ENCODE measurements at places on chromosomes 4 and X.

- DNase-seq: no peak
Observed at GRCh38 chr4:134663742-134664141, 462.2 kb upstream of the PABPC4L start.

DNA sequence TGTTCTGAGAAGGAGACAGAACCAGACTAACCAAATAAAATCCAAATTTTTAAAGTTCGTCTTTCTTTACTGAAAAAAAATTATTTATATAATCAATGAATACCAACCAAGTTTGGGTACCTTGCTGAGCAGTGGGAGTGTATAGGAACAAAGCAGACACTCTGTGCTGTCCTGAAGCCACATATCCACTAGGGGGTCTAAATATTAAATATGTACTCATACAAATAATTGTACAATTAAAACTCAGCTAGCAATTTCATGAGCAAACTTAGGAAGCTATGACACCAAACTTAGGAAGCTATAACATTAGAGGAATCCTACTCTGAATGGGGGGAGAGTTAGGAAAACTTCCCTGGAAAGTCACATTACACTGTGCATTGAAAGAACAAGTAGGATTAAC, 582.0 kb upstream of the EPHA5 start:
- no peak for DNase-seq

GRCh38 chr4:155907556-155907955, 4.1 kb downstream of the TDO2 start:
- DNase-seq: no peak

DNA sequence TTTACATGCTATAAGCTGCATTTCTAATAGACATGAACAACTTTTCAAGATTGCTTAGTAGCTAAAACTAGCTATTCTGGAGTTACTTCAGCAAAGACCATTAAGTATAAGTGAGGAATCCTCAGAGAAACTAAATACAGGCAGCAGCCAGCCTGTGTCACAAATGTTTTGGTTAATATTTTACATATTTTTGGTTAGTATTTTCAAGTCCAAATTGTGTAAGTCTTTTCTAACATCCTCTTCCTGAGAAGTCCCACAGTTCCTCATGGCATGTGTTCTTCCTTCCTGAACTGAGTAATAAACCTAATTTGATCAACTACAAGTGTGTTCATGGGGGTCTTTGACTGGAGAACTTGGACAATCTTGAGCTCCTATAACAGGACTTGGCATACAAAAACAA, 42.4 kb upstream of the MCF2 start:
- no peak for DNase-seq

- DNase-seq: peak; percentile 24
Observed at GRCh38 chr4:69057620-69058409, 38.5 kb upstream of the UGT2B7 start.

- peak; percentile 63 for DNase-seq
Observed at GRCh38 chr4:113288696-113289095, 239.2 kb downstream of the ANK2 start.

- no peak for DNase-seq
Observed at GRCh38 chr4:2365054-2365912, 53.2 kb downstream of the ZFYVE28 start.

DNA sequence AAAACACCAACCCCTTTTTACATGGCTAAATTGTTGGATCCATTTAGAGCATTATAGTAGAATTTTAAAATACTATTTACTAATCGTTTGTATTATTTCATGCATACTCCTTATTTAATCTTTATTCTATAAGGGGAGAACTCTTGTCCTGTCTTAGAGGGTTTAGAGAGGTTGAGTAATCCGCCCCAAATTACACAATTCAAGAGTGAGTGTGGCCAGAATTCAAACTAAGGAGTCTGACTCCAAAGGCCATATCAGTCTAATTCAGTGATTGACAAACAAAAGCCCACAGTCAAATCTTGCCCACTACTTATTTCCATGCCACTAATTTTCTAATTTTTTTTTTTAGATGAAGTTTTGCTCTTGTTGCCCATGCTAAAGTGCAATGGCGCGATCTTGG, 33.7 kb upstream of the NEIL3 start:
- DNase-seq: no peak

GRCh38 chrX:21691512-21692018, 33.4 kb upstream of the KLHL34 start:
- DNase-seq: no peak

GRCh38 chr4:104976262-104976661, 170.4 kb upstream of the TET2 start:
- DNase-seq: no peak

GRCh38 chr4:129839687-129840086, 743.7 kb downstream of the C4orf33 start:
- no peak for DNase-seq

- no peak for DNase-seq
Observed at GRCh38 chr4:47617607-47618006, 132.5 kb downstream of the ATP10D start.
